ENCODE measurements at places on chromosomes 5 and 9.

GRCh38 chr9:94805585-94805984, 79.1 kb downstream of the AOPEP start:
- no peak for DNase-seq

DNA sequence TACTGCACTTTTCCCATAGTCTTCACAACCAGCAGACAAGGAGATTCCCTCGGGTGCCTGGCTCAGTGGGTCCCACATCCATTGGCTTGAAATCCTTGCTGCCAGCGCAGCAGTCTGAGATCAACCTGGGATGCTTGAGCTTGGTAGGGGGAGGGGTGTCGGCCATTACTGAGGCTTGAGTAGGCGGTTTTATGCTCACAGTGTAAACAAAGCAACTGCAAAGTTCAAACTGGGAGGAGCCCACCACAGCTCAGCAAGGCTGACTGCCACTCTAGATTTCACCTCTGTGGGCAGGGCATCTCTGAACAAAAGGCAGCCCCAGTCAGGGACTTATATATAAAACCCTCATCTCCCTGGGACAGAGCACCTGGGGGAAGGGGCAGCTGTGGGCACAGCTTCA, 512.3 kb upstream of the MPDZ start:
- no peak for DNase-seq

- DNase-seq: peak; percentile 0
These were observed 49.5 kb downstream of the TJP2 start for GRCh38 chr9:69223605-69224004.

DNA sequence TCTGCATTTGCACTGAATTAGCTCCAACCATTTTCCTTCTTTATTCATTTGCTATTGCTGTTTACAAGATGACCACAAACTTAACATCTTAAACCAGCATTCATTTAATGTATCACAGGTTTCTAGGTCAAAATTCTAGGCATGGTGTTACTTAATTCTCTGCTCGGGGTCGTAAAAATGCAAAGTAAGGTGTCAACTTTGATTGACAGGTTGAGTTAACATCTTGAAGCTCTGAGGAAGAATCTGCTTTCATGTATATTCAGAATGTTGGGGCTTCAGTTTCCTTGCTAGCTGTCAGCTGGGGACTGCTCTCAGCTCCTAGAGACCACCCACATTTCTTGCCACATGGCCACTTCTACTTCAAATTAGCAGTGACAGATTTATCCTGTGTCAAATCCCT, 348.7 kb upstream of the GRIN3A start:
- no peak for DNase-seq

DNA sequence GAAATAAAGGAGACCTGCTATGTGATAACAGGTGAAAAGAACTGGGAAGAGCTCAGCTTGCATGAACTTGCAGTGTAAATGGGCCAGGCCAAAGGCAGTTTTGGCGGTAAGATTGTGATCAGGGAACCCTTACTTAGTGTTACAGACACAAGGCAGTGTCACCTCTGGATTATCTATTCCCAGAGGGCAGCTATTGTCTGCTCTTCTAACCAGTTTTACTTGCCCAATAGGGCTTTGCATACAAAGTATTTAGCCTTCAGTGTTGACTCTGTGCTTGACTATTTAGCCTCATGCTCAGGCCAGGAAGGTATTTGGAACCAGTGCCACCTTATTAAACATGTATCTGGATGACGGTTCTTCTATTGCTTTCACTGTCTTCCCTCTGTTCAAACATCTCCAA, 38.3 kb downstream of the GDNF start:
- no peak for DNase-seq

DNA sequence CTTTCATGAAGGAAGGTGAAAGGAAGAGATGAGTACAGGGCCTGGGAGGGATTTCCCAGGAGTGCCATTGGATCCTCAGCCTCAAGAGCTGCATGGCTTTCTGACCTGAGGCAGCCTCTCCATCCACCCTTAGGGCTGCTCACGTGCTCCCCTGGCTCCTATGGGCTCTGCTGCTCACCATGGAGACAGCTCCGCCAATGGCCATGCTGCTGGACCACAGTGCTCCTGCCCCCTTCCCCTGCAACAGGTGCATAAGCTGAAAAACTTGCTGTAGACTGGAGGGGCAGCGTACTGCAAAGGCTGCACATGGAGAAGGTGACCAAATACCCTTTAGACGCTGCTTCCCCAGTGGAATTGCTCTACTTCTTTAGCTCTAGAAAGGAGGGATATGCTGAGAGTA, 112.7 kb upstream of the PANK3 start:
- DNase-seq: no peak

GRCh38 chr5:78320401-78320800, 25.9 kb upstream of the AP3B1 start:
- peak; percentile 8 for DNase-seq

- no peak for DNase-seq
These were observed 49.4 kb upstream of the ZBTB43 start for GRCh38 chr9:126755317-126755875.

DNA sequence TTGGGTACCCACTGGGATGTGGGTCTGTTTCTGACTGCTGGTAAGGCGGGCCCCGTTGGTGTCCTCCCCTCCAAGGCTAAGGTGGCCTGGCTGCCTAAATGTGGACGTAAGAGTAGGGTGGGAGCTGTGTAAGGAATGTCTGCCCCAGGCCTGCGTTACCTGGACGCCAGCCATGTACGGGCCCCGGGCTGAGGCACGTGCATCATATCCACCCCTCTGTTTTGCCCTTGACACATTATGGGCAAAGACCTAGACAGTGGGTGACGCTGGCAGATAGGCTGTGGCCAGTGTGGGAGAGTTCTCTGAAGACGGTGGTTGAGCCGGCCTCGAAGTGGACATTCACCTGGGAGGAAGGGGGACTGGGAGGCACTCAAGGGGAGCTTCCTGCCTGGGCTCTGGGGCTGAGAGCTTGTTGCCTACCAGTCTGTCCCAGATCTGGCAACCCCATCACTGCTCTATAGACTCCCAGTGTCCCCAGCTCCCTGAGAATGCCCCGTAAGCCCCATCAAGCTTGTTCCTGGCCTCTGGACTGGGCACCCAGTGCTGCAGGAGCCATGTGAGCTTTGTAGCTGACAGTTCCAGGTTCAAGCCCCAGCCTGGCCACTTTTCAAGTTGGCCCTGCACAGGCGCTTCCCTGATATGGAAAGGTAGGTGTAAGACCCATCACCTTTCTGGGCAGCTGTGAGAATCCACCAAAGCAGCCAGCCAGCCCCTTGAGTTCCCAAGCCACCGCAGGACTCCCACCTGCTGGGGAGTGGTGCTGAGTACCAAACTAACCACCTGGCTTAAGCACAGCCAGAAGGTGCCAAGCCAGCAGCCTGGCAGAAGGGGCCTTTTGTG, 3.2 kb upstream of the PRR7 start:
- DNase-seq: no peak

- DNase-seq: no peak
These were observed 44.8 kb downstream of the ROR2 start for GRCh38 chr9:91905237-91905650.

DNA sequence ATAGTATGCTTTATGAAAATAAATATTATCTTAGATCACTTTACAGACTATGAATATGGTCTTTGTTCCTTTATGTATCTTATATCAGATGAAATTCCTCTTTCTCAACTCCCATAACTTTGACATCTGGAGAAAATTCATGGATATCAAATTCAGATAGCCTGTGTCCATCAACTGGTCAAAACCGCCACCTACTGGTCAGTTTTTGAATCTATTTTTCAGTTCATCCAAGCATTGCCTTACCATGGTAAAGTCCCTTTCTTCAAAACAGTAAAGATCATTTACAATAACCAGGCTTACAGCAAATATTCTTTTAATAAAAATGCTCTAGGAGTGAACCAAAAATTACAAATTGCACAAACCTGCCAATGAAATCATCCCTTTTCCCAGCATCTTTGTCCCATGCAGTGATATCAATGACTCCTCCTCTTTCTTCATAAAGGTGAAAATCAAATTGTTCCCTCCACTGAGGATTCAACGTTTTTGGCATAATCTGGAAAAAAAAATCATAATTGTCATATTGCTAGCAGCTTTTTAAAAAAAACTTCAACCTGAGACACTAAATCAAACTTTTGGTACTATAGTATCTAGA, 290.5 kb downstream of the SLF1 start:
- no peak for DNase-seq

- DNase-seq: no peak
These were observed 18.2 kb upstream of the SLC30A5 start for GRCh38 chr5:69075522-69076179.

- no peak for DNase-seq
These were observed 78.4 kb upstream of the ITGA1 start for GRCh38 chr5:52709167-52709925.

GRCh38 chr9:17635115-17635890, 56.4 kb downstream of the SH3GL2 start:
- no peak for DNase-seq

DNA sequence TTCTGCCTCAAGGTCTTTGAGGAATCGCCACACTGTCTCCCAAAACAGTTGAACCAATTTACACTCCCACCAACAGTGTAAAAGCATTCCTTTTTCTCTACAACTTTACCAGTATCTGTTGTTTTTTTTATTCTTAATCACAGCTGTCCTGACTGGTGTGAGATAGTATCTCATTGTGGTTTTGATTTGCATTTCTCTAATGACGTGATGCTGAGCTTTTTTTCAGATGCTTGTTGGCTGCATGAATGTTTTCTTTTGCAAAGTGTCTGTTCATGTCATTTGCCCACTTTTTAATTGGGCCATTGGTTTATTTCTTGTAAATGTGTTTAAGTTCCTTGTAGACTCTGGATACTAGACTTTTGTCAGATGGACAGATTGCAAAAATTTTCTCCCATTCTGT, 400.0 kb downstream of the DEPDC1B start:
- DNase-seq: no peak

DNA sequence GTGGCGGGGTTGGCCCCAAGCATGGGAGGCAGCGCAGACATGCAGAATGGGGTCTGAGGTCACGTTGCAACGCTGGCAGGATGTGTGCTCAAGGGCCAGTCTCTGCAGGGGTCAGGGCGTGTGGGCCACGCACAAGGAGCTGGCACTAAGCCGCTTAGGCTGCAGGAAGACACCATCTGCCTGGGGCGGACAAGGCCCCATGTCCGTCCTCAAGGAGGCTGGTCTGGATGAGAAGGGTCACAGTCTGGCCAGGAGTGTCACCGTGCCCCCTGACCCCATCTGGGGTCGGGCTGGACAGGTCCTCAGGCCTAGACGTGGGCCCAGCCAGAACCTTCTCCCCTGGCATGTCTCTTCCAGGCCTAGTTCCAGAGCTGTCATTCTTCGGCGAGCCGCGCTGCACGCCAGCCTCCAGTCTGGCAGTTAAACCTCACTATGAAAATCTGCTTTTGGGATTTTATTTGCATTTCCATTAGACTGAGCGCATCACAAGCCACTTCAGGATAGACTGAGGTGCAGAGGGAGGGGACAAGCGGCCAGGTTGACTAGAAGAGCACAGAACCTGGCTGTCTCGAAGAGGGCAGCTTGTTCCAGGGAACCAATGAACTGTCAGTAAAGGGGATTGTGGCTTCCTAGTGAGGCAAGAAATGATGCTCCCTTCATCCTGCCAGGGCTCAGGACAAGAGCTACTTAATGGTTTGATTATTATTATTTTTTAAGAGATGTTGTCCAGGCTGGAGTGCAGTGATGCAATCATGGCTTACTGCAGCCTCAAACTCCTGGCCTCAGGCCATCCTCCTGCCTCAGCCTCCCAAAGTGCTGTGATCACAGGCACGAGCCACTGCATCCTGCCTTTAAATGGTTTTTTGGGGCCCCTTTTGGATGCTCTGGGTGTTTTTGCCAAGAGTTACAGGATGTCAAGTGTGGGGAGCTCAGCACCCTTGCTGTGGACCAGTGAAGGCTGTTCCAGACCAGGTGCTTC, 4.3 kb downstream of the BRD3OS start:
- DNase-seq: no peak

DNA sequence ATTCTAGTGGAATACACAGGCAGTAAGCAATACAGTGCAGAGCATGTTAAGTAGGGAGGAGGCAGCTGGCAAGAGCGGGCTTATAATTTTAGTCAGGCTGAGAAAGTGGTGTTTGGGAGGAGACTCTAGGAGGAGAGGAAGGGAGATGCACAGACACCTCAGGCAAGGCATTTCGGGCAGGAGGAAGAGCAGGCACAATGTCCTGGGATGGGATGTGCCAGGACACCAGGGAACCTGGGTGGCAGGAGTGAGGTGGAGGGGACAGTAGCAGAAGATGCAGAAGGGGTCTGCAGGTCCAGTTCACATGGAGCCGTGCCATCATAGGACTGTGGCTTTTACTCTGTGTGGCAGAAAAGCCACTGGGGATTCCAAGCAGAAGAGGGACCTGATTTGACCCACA, 143.7 kb upstream of the FSTL4 start:
- DNase-seq: no peak

- no peak for DNase-seq
These were observed 27.6 kb upstream of the ECM2 start for GRCh38 chr9:92563116-92564100.

- DNase-seq: no peak
These were observed 607 bp downstream of the UQCRQ start for GRCh38 chr5:132867046-132867451.

DNA sequence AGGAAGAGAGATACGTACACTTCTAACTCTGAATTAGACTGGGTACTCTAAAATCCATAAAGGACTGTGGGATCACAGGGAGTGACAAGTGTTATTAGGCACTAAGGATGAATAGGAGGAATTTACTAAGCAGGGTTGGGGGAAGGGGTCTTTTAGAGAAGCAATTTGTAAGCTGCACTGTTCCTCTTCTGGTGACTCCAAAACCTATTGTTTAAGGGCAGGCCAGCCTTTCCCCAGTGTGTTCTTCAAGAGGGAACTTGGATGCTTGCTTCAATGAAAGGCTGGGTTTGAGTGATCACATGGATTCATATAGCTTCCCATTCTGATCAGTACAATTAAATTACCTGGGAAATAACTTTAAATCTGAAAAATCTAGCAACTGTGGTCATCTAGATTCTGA, 71.8 kb downstream of the STX17 start:
- DNase-seq: no peak

DNA sequence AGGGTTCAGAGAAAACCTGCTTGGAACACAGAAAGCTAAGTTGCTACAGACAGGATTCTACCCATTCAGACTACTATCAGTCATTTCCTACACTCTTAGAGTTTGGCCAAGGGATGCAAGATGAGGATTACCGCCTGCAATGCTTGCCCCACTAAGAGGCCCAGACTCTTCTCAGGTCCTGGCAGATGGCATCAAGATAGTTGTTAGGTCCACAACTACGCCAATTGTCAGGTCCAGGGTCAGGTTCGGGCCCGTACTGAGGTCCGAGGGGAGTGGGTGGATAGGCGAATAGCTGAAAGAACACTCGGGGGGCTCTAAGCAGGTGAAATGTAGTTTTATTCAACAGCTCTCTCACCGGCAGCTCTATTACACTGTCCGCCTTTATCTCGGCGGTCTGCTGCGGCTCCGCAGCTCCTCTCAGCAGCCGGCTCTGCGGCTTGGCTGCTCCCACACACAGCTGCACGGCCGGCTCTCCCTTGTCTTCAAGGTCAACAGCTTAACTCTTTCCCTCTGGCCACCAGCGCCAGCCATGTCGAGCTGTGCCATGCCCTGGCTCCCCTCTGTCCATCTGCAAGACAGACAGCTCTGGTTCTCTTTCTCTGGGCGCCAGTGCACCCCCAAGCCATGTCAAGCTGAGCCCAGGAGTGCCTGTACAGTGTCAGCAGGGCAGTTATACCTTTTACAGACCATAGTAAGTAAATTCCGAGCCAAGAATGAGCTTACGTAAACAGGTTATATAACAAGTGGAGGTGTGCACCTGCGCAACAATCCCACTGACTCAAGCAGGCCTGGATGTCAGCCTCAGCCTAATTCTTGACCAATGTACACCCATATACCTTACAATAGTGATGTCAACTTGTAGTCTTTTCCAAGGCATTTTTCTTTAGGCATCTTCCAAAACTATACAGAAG, 24.0 kb downstream of the ENC1 start:
- DNase-seq: no peak
